ENCODE measurements at places on chromosomes 7 and 10.

DNA sequence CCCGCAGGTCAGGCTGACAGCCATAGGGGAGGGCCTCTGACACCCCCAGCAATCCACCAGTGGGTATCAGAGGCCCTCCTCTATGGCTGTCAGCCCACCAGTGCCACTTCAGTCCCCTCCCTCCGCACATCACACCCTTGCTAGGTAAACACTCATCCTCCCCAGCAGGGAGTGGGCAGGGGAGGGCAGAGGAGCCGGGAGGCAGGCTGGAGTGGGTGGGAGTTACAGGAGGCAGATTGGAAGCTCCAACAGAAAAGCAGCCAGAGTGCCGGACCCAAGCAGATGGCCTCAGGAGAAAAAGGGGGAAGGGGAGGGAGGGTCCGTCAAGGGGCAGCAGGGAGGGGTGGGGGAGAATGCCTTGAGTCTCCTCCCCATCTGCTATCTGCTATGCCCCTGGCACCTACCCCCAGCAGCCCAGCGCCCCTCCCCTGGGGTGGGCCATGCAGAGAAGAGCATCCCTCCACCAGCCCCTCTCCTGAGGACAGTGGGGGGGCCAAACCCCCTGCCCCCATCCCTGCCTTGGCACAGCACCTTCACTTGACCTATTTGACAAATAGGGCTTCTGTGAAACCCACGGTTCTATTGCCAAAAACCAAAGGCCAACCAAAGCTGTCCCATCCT lies 2.4 kb downstream of the RASGEF1A start:
- no peak for ATAC-seq

GRCh38 chr10:122141821-122142640 lies 129.1 kb upstream of the BTBD16 start:
- ATAC-seq = peak; percentile 10

DNA sequence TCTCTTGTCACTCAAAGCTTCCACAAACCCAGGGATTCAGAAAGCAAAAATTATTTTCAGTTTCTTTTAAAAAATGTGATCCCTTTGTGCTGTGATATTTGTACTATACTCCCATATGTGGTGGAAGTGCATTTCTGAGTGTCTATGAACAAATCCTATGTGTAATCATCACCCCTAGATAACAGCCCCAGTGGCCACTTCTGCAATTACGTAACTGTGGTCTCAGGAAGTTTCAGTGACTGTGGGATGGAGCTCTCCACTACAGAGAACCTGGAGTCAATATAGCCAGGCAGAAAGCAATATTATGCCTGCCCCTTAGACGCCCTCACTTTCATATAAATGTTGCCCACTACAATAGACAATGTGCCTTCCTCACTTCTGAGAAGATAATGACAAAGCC lies 1101.7 kb upstream of the GHITM start:
- ATAC-seq = no peak

DNA sequence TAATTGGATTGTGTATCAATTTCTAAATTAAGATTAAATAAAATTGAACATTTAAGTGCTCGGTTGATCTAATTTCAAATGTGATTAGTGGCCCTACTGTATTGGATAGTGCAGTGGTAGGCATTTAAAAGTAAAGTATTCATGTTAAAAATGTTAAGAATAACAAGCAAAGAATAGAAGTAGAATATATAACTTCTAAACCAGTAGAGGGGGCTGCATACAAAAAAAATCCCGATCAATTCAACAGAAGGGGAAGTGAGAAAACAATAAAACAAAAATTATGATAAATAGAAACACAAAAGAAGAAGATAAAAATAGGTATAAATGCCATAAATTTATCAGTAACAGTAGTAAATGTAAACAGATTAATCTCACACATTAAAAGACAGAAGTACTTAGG lies 24.9 kb upstream of the WDFY4 start:
- no peak for ATAC-seq

GRCh38 chr10:21978191-21978862 lies 25.2 kb downstream of the DNAJC1 start:
- ATAC-seq = peak; percentile 56

- no peak for ATAC-seq
Observed at GRCh38 chr10:93707623-93708022, 5.2 kb upstream of the FRA10AC1 start.

- no peak for ATAC-seq
Observed at GRCh38 chr10:86110156-86110786, 256.3 kb downstream of the GRID1 start.

Data from SK-N-SH treated with all-trans-retinoic acid at 6 μM for 48 hours (cell line).